ENCODE measurements at places on chromosomes 5 and 9.

- no peak for DNase-seq
These were observed 91.6 kb upstream of the PRRC1 start for GRCh38 chr5:127425868-127426267.

DNA sequence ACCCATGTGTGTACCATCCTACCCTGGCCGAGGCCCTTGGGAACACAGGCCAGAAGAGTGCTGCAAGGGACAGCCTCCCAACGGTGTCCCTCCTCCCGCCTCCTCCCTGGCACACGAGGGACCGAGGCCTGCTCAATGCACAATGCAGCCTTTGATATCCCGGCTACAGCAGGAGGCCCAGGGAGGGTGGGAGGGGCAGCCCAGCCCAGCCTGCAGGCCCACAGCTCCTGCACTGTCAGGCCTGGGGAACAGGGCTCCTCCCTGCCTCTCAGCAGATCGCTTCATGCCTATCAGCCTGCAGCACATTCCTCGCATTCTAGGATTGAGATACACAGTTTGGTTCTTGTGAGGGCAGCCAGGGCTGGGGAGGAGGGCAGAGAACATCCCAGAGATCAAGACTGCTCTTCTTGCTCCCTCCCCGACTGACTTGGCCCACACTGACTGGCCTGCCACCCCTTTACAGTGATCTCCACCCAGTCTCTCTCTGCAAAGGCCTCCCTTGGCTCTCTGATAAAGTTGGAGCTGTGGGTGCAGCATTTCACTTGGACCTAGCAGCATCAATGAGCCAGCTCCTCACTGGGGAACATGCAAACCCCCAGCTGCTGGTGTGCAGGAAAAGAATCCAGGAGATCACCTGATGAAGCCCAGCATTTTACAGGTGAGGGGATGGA is at the start of gene SH3TC2:
Gene SH3TC2, minus strand, starts transcription at position 46 of the 671 bp plus-strand sequence. Its CDS starts 40 bp downstream, at position 6.
- DNase-seq, result no peak

DNA sequence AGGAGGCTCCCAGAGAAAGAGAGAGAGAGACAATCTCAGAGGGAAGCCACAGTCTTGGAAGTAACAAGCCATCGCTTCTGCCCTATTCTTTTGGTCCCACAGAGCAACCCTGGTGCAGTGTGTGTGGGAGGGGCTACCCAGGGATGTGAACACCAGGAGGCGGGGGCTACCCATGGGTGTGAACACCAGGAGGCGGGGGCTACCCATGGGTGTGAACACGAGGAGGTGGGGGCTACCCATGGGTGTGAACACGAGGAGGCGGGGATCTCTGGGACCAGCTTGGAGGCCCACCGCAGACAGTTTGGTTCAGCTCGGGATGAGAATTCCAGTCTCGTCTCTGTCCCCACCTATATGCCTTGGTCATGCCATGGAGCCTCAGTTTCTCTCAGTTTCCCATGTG is 44.9 kb downstream of the HMCN2 start:
- DNase-seq, result no peak

- DNase-seq, result no peak
These were observed 95.4 kb downstream of the MACROH2A1 start for GRCh38 chr5:135303582-135304173.

DNA sequence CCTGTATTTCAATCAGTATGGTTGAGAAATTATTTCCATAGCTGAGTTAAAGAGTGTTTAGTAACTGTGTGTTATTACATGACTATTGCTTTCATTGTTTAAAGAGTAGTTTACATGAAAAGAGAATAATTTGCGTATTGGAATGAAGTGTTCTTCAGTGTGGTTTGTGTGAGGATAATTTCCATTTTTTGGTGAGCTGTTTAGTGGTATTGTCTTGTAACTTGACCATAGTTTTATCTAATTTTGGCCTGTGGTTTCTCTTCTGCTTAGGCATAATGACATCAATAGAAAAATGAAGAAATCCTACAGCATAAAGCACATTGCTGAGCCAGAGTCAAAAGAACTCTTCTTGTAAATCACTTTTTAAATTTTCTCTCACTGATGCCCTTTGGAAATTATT is 151.2 kb downstream of the SNCAIP start:
- DNase-seq, result no peak

GRCh38 chr9:14888875-14889274 is 21.4 kb downstream of the FREM1 start:
- no peak for DNase-seq

DNA sequence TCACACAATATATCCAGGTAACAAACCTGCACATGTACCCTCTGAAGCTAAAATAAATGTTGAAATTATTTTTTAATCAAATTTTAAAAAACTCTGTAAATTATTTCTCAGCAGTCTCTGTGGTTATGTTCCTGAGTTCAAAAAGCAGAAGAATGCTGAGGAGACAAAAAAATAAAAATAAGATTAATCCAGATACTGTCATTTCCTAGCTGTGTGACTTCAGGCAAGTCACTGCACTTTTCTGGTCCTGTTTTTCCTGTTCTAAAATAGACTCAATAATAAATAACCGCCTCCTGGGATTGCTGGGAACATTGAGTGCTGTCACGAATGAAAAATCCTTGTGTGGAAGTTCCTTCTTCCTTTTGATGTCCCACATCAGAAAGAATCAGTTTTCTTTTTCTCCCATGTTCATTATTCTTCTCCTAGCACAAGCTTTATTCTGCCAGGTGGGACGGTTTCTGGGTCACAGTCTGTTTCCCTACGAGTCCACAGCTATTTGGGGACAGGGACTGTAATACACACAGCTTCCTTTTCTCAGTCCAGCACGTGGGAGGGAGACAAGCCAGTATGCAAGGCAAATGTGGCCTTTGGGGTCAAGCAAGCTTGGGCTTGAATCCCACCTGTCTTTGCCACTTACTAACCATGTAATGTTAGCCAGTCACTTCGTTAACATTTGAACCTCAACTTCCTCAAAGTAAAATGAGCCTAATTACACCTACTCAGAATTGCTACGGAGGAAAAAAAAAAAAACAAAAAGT is 156.9 kb downstream of the TRIM32 start:
- no peak for DNase-seq

Measured in activated naive CD4-positive, alpha-beta T cell treated with anti-CD3 and anti-CD28 coated beads, Interleukin-2, amount 10 ng/mL, durations not matched to agents 7 days and 5 days (primary cell).